ENCODE measurements at places on chromosomes 13 and 19.

DNA sequence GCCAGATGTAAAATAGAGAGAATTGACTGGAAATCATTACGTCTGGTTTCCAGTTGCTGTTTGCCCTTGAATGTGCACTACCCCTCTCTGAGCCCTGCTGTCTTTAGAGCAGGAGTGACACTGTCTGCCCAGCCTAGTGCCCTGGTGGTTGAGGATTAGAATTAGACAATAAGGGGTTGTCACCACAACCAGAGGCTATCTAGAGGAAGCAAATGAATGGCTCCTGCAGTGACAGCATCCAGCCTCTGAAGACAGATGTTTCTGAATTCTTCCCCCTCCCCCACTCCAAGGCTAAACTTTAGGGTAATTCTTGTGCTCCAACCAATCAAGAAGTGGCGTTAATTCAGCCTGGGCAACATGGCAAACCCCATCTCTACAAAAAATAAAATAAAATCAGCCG is 2.0 kb downstream of the RAB8A start:
- peak; percentile 27 for DNase-seq

DNA sequence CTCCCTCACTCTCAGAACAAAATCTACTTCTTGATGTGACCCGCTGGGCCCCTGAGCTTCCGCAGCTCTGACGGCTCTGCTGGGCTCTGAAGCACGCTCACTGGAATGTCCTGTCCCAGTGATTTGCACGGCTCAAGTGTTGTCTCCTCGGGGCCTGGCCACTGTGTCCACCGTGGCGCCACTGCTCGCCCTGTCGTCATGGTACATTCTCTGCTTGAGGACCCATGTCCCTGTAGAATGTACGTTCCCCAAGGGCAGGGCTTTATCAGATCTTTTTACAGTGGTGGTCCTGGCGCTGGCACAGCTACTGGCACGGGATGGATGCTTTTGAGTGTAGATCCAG is 12.1 kb downstream of the KLHL26 start:
- DNase-seq = no peak

DNA sequence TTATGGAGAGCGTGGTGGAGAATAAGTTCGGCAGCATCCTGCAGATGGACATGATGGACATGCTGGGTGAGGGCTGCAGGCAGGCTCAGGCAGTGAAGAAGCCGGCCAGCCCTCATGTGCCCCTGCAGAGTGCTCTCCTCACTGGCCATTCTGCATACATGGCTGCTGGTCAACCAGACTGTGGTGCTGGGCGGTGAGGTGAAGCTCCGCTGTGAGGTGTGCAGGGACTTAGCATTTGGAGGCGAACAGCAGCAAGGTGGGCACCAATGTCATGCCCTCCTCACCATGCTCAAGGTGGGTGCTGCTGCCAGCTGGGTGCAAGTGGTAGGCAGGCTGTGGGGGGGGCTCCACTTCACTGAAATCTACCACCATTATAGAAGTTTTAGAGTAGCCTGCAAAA is 5.7 kb upstream of the ZNF492 start:
- no peak for DNase-seq

- DNase-seq = no peak
Observed at GRCh38 chr13:21901811-21902708, 231.2 kb downstream of the FGF9 start.

- peak; percentile 54 for DNase-seq
Observed at GRCh38 chr19:7904074-7905020, 670 bp downstream of the MAP2K7 start.

DNA sequence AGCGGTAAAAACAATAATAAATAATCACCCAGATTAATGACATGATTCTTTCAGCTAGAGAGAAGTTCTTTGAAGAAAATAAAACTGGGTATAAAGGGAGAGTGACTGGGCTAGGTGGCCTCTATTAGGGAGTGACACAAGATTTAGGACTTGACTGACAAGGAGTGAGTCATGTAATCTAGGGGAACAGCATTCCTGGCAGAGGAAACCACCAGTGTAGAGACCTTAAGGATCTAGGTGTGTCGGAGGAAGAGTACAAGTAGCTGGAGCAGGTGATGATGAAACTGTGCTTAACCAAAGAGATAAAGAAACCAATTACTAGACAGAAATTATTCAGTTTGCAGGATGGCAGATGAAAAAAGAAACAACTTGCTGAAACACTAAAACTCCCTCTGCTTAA is 248.0 kb downstream of the RFC3 start:
- DNase-seq = no peak

- no peak for DNase-seq
Observed at GRCh38 chr19:5036698-5037563, 68.0 kb downstream of the KDM4B start.

DNA sequence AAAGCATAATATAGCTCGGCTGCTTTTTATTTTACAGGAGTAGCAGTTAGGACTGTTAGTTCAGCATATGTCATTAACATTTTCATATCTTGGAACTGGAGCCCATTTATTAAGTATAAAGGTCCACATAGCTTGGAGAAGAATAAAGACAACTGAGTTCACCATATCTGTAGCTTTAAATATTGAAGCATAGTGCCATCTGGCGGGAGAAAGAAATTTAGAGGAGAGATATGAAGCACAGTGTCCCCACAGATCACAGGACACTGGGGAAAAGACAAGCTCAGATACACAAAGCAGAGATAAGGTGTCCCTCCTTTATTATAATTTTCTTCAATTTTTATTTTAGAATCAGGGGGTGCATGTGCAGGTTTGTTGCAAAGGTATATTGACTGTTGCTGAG is 104.7 kb upstream of the FREM2 start:
- peak; percentile 34 for DNase-seq

DNA sequence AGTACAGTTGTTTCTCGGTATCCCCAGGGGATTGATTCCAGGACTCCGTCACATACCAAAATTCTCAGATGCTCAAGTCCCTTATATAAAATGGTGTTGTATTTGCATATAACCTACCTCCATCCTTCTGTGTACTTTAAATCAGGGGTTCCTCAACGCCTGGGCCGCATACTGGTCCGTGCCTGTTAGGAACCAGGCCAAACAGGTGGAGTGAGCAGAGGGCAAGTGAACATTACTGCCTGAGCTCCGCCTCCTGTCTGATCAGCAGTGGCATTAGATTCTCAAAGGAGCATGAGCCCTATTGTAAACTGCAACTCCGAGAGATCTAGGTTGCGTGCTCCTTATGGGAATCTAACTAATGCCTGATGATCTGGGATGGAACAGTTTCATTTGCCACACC is 42.2 kb upstream of the KCTD4 start:
- no peak for DNase-seq

- DNase-seq = no peak
Observed at GRCh38 chr19:23946569-23946968, 31.9 kb downstream of the ZNF726 start.

DNA sequence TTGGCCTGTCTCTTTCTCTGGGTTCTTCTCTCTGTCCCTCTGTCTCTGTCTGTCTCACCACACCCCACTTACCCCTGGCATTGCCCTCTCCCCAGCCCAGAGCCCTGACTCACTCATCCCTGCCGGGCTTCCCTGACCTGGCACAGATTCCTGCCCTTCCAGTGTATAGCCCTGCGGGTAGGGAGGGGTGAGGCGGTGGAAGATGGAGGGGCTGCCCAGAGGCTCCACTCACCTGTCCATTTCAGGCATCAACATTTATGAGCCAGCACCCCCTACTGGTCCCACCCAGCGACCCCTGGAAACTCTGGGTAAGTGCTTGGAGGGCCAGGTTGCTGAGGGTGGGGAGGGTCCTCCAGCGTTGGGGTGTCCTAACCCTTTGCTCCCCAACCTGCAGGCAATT is 1.0 kb downstream of the NCCRP1 start:
- DNase-seq = no peak

- no peak for DNase-seq
Observed at GRCh38 chr13:39250440-39250839, 212.2 kb downstream of the NHLRC3 start.

DNA sequence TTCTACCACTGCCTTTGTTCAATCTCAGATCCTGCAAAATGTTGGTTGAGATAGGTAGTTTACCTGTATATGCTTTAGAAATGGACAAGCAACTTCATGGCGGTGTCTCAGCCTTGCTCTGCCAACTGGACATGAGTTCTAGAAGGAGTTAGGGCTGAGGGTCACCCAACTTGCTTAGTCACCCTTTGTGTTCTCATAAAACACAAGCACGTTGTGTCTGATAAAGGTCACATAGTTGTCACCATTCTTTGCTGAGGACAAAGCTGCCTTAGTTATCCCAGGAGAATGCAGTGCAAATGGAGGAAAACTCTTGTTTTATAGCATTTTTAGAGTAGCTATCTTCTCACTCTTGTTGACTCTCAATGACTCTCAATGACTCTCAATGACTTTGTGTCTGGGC is 218.4 kb upstream of the TMTC4 start:
- no peak for DNase-seq

- no peak for DNase-seq
Observed at GRCh38 chr19:27777726-27778125, 1435.2 kb downstream of the UQCRFS1 start.
